ENCODE measurements at places on chromosomes 2 and 18.

DNA sequence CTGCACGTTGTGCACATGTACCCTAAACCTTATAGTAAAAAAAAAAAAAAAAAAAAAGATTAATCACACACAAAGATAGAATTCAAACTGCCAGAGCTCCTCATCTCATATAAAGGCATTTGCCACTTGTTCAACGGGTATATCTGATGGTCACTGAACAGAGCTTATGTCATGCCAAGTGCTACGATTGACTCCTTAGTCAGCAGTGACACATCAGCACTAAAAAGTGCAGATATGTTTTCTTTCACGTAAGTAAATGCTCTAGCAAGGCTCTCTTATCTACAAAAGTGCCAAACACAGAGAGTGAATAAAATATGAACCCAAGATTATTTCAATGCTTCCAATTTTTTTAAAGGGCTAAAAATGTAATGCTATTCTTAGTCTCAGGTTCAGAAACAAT, 1.1 kb downstream of the LMAN1 start:
- DNase-seq, result no peak

DNA sequence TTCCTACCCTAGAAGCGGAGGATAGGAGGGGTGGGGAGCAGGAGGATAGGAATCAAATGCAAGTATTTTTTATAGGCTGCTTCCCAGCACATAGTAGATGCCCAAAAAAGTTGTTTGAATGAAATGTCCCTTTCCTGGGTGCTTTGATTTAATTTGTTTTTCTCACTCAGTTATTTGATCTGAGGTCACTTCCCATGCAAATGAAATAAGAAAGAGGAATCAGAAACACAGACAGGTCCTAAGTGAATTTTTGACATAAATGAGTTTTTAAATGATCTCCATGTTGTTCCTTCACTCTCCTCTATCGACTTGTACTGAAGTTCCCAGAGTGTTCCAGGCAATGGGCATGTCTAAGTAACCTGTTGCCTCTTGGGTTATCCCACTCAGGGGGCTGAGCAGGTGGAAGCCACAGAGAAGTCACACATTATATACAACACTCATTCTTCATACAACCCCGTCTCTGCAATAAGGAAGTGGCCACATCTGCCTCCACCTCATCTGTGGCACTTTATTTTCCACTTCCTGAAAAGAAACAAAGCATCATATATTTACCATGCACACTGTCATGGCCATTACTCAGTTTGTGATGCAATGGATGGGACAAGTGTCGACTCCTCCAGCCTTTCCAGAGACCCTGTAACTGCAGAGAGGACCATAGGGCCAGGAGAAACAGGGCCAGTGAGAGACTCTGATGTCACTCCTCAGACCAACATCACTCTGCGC, 81.9 kb upstream of the ZNF397 start:
- DNase-seq, result no peak

- DNase-seq, result no peak
Measured at GRCh38 chr2:190980630-190981209, 33.3 kb downstream of the STAT1 start.

DNA sequence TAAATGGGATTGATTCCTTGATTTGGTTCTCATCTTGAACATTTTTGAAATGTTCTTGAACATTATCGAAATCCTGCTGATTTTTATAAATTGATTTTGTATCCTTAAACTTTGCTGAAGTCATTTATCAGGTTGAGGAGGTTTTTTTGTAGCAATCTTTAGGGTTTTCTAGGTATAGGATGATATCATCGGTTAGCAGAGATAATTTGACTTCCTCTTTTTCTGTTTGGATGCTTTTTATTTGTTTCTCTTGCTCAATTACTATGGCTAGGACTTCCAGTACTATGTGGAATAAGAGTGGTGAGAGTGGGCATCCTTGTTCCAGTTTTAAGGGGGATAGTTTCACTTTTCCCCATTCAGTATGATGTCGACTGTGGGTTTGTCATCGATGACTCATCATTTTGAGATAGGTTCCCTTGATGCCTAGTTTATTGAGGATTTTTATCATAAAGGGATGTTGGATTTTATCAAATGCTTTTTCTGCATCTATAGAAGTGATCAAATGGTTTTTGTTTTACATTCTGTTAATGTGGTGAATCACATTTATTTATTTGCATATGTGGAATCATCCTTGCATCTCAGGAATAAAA, 201.5 kb upstream of the ZSWIM2 start:
- DNase-seq, result no peak

- no peak for DNase-seq
Measured at GRCh38 chr2:32375228-32375892, 18.5 kb downstream of the BIRC6 start.

- DNase-seq, result peak; percentile 51
Measured at GRCh38 chr2:69741229-69741574, 732 bp upstream of the ANXA4 start.

Measured in omental fat pad (tissue), 4 donors.